Stimulated activated CD8-positive, alpha-beta memory T cell treated with anti-CD3 and anti-CD28 coated beads, Interleukin-12 subunit alpha, Interleukin-12 subunit beta, amount 100 ng/mL, for 1 hour (primary cell): ENCODE measurements at places on chromosomes 2 and 18.
A peak's percentile ranks its signal among the peaks of the same experiment; 100 is the strongest.

DNA sequence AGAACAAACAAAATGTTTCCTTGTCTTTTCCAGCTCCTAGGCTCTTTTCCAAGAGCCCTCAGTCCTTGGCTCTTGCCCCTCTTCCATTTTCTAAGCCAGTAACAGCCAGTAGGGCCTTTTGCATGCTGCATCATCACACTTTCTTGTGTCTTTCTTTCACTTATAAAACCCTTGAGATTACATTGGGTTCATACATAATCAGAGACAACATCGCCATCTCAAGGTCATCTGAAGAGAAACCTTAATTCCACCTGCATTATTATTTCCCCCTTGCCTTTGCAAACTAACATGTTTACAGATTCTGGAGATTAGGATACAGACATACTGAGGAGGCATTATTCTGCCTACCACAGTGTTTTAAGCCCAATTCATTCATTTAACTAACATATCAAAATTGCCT, 697.3 kb downstream of the TRIB2 start:
- no peak for DNase-seq

DNA sequence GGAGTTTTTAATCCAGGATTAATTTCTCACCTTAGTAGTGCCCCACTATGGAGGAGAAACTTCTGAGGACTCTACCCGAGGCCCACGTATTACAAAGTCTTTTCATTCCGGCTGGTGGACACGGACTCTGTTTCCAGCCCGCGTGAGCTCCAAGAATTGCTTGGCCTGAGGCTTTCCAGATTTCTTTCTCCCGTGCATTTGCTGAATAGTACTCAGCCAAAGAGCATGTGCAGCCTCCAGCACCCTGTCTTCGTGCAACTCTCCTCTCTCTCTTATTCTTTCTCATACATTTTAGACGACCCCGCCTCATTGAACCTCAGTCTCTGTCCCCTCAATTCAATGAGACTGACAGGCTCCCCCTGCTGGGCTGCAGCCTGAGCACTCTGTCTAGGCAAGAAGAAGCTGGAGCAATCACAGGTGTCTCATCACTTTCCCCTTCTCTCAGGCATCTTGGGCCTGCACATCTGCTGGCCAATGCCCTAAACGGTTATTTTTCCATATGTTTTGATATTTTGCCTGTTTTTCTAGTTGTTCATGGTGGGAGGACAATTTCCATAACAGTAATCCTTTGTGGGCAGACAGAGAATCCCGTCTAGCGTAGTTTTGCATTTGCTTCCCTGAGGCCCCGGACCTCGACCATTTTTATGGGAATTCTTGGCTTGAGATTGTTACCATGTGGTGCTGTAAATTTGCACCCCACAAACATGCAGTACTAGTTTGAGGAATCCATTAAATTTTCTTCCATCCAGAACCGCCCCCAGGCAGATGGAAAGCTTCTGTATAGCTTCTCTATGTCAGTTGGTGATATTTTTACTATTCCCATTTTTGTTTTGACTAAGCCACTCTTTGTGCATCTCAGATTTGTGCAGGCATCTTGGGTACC, 50.1 kb upstream of the LPIN2 start:
- DNase-seq, result peak; percentile 48

GRCh38 chr2:61176755-61177726, 15.1 kb downstream of the C2orf74 start:
- DNase-seq, result peak; percentile 86

- DNase-seq, result no peak
Observed at GRCh38 chr2:150485871-150486538, 1.5 kb downstream of the RND3 start.

- no peak for DNase-seq
Observed at GRCh38 chr2:10159086-10159485, 36.5 kb downstream of the RRM2 start.

DNA sequence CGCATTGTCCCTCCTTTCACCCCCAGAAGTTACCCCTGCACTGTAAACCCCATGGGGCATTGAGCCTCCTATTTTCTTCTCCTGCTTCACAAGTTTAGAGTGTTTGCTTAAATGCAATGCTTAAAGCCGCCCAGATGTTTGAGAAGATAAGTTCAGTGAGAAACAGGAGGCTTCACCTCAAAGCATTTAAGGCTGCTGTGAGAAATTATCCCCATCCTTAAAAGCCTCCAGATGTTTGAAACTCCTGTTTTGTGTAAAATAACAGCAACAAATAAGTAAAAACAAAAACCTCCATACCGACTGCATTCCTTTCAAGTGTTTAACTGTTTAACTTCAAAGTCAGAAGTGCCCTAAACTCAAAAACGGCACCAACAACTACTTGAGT, 81.8 kb downstream of the RTP5 start:
- no peak for DNase-seq

DNA sequence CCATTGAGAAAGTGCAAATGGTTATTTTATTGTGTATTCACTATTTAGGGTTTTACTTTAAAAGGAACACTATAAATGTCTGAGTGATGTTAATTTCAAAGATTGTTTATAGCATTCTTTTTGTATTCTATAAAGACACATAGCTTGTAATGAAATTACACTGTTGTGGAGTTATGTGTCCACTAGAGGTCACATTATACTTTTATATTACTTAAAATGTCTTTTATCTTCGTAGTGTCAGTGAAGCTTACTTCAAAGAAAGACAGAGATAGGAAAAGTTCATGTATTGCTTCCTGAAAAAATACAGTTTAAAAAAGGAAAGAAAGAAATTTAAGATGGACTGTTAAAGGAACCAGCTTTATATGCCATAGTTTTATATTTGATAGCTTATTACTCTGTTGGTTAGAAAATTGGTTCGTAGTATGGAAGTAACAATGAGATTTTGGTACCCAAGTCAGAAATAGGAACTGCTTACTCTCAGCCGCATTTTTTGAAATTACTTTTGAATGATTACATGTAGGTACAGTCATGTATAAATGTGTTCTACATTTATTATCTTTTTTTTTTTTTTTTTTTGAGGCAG, 20.5 kb downstream of the APLF start:
- DNase-seq, result no peak

DNA sequence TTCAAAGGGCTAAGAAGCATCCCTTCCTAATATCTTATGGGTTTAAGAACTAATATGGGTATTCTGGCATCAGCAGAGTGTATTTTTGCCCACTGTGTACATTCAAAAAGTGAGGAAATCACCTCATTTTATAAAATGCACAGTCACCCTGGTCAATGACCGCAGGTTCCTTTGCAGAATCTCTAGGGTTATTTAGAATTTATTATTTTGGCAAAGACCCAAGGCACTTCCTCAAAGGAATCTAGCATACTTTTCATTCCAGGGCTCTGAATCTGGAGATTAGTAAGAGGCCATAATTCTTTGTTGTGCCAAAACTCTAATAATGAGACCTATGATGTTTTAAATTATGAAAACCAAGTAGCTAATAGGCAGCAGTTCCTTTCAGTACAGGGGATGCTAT, 27.2 kb upstream of the CDH2 start:
- no peak for DNase-seq

- no peak for DNase-seq
Observed at GRCh38 chr2:16525265-16525887, 140.3 kb downstream of the CYRIA start.
